ENCODE measurements at places on chromosomes 2 and 18. TPM values are rescaled to one million over a fixed set of nuclear protein-coding genes. Genes with fewer than 3 reads are reported as not detected.

The NDC80 gene
- 67.0 TPM for total RNA-seq

The CAPN14 gene
- 0.28 TPM for total RNA-seq

The SERPINB3 gene
- not detected for total RNA-seq

The B3GNT7 gene
- 0.42 TPM for total RNA-seq

The COLEC12 gene
- 0.06 TPM for total RNA-seq

The GKN2 gene
- total RNA-seq, result not detected

The POLE4 gene
- 42.5 TPM for total RNA-seq

The CCDC141 gene
- 11.8 TPM for total RNA-seq

The SERPINB11 gene
- not detected for total RNA-seq

The MATN3 gene
- not detected for total RNA-seq

The CCDC74B gene
- total RNA-seq, result 1.5 TPM

The MC2R gene
- total RNA-seq, result not detected

The ADAM23 gene
- 3.1 TPM for total RNA-seq

The COMMD1 gene
- 21.5 TPM for total RNA-seq

GRCh38 chr2:226399006-226399405 lies 400.6 kb downstream of the IRS1 start:
- H3K27ac ChIP-seq, result no peak overlapping the region
- no peak overlapping the region for H3K4me3 ChIP-seq
- H3K36me3 ChIP-seq, result no peaks in the 10 kb centered on the region
- no peaks in the 10 kb centered on the region for H3K4me1 ChIP-seq
- DNase-seq, result no peak

DNA sequence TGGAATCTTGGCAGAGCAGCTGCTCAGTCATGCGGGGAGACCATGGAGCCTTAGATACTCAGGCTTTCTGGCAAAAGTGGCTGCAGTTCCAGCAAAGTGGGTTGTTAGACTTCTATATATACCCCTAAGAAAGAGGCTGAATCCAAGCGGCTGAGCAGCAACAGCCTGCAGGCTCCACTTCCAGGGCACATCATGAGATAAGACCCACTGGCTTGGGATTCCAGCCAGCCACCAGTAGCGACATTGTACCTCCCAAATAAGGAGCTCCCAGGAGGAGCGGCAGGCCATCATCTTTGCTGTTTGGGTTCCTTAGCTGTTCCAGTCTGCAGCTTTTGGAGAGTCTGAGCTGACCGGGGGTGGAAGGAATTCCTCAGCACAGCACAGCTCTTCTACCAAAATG lies 150.3 kb upstream of the ST6GAL2 start:
- no peaks in the 10 kb centered on the region for H3K27me3 ChIP-seq
- no peak overlapping the region for H3K27ac ChIP-seq
- no peaks in the 10 kb centered on the region for H3K4me1 ChIP-seq
- no peaks in the 10 kb centered on the region for H3K36me3 ChIP-seq
- DNase-seq, result no peak

- no peak overlapping the region for H3K4me3 ChIP-seq
- H3K27me3 ChIP-seq, result no peaks in the 10 kb centered on the region
- H3K4me1 ChIP-seq, result no peaks in the 10 kb centered on the region
- no peak for DNase-seq
Measured at GRCh38 chr2:140491876-140492275, 1638.9 kb downstream of the LRP1B start.

DNA sequence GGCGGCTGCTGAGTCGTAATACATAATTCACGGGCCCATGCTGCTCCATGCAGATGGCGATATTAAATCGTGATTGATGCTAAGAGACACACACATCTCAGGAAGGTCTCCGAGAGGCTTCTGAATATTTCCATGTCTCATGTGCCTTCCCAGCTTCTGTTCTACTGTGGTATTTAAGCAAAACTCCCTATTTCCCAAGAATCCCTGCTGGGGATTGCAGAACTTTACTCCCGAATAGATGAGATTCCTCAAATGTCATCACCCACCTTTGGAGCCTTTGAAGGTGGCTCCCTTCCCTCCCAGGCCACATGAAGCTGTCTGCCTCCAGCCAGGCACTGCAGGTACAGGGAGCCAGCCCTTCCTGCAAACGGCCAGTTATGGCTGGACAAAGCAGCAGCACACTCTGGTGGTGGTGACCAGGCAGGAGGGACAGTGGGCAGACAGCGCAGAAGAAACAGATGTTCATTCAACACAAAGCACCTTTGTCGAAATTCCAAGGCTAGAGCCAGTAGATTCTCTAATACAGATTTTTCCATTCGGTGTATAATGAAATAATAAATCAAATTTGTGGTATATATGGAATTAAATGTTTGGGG lies 14.1 kb downstream of the NRP2 start:
- no peak overlapping the region for H3K27ac ChIP-seq
- no peak for DNase-seq
- H3K4me3 ChIP-seq, result no peak overlapping the region
- no peaks in the 10 kb centered on the region for H3K36me3 ChIP-seq
- H3K4me1 ChIP-seq, result peaks cover 4% of the 10 kb centered on the region

- H3K4me3 ChIP-seq, result no peak overlapping the region
- no peaks in the 10 kb centered on the region for H3K4me1 ChIP-seq
- no peak for DNase-seq
- H3K27me3 ChIP-seq, result no peaks in the 10 kb centered on the region
- H3K27ac ChIP-seq, result no peak overlapping the region
- no peaks in the 10 kb centered on the region for H3K36me3 ChIP-seq
Measured at GRCh38 chr18:34322365-34323289, 97.9 kb upstream of the NOL4 start.

GRCh38 chr2:41576423-41576822 lies 471.4 kb upstream of the PKDCC start:
- no peaks in the 10 kb centered on the region for H3K27me3 ChIP-seq
- no peak overlapping the region for H3K4me3 ChIP-seq
- DNase-seq, result no peak
- H3K4me1 ChIP-seq, result no peaks in the 10 kb centered on the region
- H3K27ac ChIP-seq, result no peak overlapping the region

- H3K27me3 ChIP-seq, result peaks cover 8% of the 10 kb centered on the region
- peaks cover 19% of the 10 kb centered on the region for H3K4me1 ChIP-seq
- no peak overlapping the region for H3K27ac ChIP-seq
- DNase-seq, result no peak
- H3K4me3 ChIP-seq, result no peak overlapping the region
Measured at GRCh38 chr2:7994397-7994951, 687.4 kb upstream of the ID2 start.

DNA sequence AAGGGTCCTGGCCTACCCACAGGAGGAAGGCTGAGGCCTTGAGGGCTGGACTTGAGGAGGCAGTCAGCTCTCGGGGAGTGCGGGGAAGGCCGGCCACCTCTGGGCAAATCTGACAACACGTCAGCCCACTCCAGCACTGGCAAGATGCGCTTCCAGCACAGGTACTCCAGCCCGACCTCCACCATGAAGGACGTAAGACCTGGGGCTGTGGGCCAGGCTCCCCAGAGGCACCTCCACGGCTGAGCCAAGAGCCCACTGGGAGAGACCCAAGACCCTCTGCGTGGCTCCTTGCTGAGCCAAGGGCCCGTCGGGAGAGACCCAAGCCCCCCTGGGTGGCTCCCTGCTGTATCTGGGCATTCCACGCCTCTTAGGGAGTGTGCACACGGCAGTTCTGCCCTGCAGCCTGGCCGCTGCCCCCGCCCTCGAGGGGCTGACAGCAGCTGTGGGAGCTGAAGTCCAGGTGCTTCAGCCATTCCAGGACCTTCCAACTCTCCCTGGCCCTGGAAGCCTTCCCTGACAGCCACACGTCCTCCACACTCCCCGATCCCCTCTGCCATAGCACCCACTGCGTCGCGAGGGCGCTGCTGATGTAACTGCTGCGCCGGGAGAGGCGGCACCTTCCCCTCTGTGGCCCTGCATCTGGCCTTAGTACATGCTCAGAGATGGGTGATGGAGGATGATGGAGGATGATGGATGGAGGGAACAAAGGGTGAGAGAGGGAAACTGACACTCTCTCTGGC lies 50.2 kb downstream of the BIN1 start:
- peaks cover 1% of the 10 kb centered on the region for H3K4me1 ChIP-seq
- H3K4me3 ChIP-seq, result no peak overlapping the region
- H3K36me3 ChIP-seq, result peaks cover 4% of the 10 kb centered on the region
- peak overlapping the region; percentile 68 for H3K27ac ChIP-seq
- no peak for DNase-seq

- H3K27me3 ChIP-seq, result peaks cover 20% of the 10 kb centered on the region
- no peak overlapping the region for H3K27ac ChIP-seq
- H3K36me3 ChIP-seq, result no peaks in the 10 kb centered on the region
- H3K4me3 ChIP-seq, result no peak overlapping the region
- DNase-seq, result no peak
Measured at GRCh38 chr18:23627321-23627720, 35.4 kb downstream of the ANKRD29 start.

- no peak overlapping the region for H3K27ac ChIP-seq
- peaks cover 2% of the 10 kb centered on the region for H3K4me1 ChIP-seq
- H3K27me3 ChIP-seq, result no peaks in the 10 kb centered on the region
- H3K36me3 ChIP-seq, result no peaks in the 10 kb centered on the region
- no peak overlapping the region for H3K4me3 ChIP-seq
Measured at GRCh38 chr2:63679252-63679855, 90.6 kb downstream of the MDH1 start.

DNA sequence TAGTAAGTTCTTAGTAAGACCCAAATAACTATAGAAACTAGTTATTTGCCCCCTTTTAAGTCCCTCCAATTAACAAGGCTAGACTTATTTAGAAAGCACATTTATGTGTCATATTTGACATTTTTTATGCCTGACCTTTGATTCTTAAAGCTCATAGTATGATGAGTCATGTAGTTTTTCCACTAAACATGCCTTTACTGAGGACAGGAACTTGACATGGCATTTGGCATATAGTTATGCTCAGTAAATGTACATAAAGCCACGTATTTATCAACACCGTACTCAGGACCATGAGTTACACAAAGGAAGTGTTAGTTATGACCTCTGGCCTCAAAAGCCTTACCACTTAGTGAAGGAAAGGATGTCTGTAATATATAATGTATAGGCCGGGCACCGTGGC lies 78.9 kb downstream of the GNAL start:
- no peaks in the 10 kb centered on the region for H3K4me1 ChIP-seq
- no peak overlapping the region for H3K27ac ChIP-seq
- H3K27me3 ChIP-seq, result peaks cover 4% of the 10 kb centered on the region
- no peaks in the 10 kb centered on the region for H3K36me3 ChIP-seq

- peaks cover 2% of the 10 kb centered on the region for H3K27me3 ChIP-seq
- no peak overlapping the region for H3K4me3 ChIP-seq
- no peaks in the 10 kb centered on the region for H3K36me3 ChIP-seq
- H3K4me1 ChIP-seq, result no peaks in the 10 kb centered on the region
- DNase-seq, result no peak
Measured at GRCh38 chr2:30684516-30684915, 122.7 kb downstream of the CAPN13 start.

DNA sequence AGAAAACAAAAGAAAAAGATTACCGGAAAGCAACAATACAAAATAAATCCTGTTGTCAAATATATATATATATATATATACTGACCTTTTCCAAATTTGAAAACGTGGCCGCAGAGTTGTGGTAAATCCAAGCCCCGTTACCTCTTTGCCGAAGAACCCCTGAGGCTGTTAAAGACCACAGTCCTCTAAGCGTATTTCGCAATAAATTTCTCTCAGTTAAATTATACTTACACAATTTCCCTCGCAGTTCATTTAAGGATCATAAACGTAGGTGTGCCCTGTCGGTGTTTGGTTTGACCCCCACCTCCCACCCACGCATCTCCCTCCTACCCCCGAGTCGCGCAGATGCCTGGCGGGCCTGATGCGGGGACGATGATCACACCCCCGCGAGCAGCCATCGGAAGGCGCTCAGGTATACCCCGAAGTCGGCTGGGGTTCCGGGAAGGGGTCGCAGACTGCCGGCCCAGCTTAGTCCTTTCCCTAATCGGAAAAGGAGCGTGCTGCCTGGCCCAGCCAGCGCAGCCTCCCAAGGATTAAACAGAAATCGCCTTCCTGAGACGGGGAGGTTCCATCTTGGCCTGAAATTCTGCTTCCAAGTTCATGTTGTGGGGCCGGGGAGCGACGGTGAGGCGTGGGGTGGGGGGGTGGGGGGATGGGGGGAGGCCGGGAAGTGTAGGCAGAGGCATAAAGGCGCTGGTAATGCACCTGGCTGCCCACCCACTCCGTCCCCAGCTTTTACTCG lies 2.9 kb upstream of the MEIS1 start:
- peaks cover 79% of the 10 kb centered on the region for H3K27me3 ChIP-seq
- H3K4me1 ChIP-seq, result peaks cover 17% of the 10 kb centered on the region
- no peak overlapping the region for H3K27ac ChIP-seq
- no peak overlapping the region for H3K4me3 ChIP-seq
- no peak for DNase-seq

GRCh38 chr2:153391131-153391530 lies 87.4 kb downstream of the RPRM start:
- DNase-seq, result no peak
- no peak overlapping the region for H3K27ac ChIP-seq
- H3K27me3 ChIP-seq, result no peaks in the 10 kb centered on the region
- H3K4me3 ChIP-seq, result no peak overlapping the region
- H3K4me1 ChIP-seq, result no peaks in the 10 kb centered on the region

DNA sequence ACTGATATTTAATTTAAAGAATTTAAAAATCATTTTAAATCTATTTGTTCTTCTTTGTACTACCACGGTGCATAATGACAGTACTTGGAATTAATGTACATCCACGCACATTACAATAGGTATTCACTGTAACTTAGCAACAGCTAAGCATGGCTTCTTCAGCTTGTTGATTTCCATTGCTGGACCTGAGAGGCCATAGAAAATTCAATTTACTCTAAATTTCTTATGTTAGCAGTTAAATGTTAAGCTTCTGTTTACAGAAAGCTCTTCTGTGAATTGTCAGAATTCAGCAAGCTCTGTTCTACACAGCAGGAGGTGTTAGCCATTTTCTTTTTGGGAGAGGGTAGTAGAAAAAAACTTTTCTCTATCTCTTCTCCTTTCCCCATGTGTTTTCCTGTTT lies 1149.3 kb upstream of the CDH2 start:
- no peaks in the 10 kb centered on the region for H3K36me3 ChIP-seq
- no peaks in the 10 kb centered on the region for H3K27me3 ChIP-seq
- H3K4me1 ChIP-seq, result no peaks in the 10 kb centered on the region
- DNase-seq, result no peak

- DNase-seq, result no peak
- no peaks in the 10 kb centered on the region for H3K27me3 ChIP-seq
- no peak overlapping the region for H3K27ac ChIP-seq
- no peaks in the 10 kb centered on the region for H3K4me1 ChIP-seq
Measured at GRCh38 chr18:69725009-69725408, 222.7 kb downstream of the CD226 start.

GRCh38 chr2:183250472-183250871 lies 126.2 kb downstream of the NUP35 start:
- H3K27ac ChIP-seq, result no peak overlapping the region
- no peaks in the 10 kb centered on the region for H3K4me1 ChIP-seq
- no peak for DNase-seq
- no peaks in the 10 kb centered on the region for H3K36me3 ChIP-seq

GRCh38 chr2:201127570-201127969 lies 11.6 kb downstream of the CFLAR start:
- H3K36me3 ChIP-seq, result peaks cover 20% of the 10 kb centered on the region
- no peak for DNase-seq
- H3K4me3 ChIP-seq, result peak overlapping the region; percentile 87
- H3K27ac ChIP-seq, result peak overlapping the region; percentile 95

GRCh38 chr2:59239146-59239545 lies 998.0 kb upstream of the FANCL start:
- H3K4me3 ChIP-seq, result no peak overlapping the region
- no peak overlapping the region for H3K27ac ChIP-seq
- no peaks in the 10 kb centered on the region for H3K36me3 ChIP-seq
- no peak for DNase-seq
- no peaks in the 10 kb centered on the region for H3K27me3 ChIP-seq

All from activated naive CD8-positive, alpha-beta T cell treated with anti-CD3 and anti-CD28 coated beads, Interleukin-2, amount 10 ng/mL, durations not matched to agents 7 days and 5 days (primary cell).